ENCODE measurements at places on chromosomes 1 and 21. TPM values are rescaled to one million over a fixed set of nuclear protein-coding genes. Genes with fewer than 3 reads are reported as not detected.

The RHEX gene
- total RNA-seq = 1.0 TPM

The TNFRSF4 gene
- total RNA-seq = 2.3 TPM

The CFHR4 gene
- not detected for total RNA-seq

The S100A12 gene
- total RNA-seq = 3.5 TPM

The ALX3 gene
- not detected for total RNA-seq

The FLG gene
- not detected for total RNA-seq

The CD164L2 gene
- not detected for total RNA-seq

The MEX3A gene
- 0.17 TPM for total RNA-seq

GRCh38 chr1:169025412-169025811 is 81.1 kb upstream of the ATP1B1 start:
- no peak for DNase-seq

DNA sequence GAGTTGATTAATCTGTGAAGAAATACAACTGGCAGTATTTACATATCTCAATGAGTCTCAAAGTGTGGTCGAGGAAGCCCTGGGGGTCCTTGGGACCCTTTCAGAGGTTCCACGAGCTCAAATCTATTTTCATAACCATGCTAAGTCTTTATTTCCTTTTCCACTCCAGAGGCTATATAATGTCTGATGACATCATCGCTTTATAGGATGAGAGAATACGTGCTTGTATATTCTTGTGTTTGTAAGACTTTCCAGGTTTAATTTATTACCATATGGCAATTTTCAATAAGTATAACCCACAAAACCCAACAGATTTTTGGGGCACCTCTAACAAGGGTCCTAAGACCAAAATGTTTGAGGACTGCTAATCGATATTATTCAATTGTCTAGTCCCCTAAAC is 1.4 kb upstream of the SLC19A2 start:
- DNase-seq = no peak

- no peak for DNase-seq
These were observed 4.6 kb downstream of the NID1 start for GRCh38 chr1:236060286-236060685.

- peak; percentile 74 for DNase-seq
These were observed 26.1 kb downstream of the PKP1 start for GRCh38 chr1:201309416-201309815.

- no peak for DNase-seq
These were observed 908 bp downstream of the DDI2 start for GRCh38 chr1:15618077-15618654.

DNA sequence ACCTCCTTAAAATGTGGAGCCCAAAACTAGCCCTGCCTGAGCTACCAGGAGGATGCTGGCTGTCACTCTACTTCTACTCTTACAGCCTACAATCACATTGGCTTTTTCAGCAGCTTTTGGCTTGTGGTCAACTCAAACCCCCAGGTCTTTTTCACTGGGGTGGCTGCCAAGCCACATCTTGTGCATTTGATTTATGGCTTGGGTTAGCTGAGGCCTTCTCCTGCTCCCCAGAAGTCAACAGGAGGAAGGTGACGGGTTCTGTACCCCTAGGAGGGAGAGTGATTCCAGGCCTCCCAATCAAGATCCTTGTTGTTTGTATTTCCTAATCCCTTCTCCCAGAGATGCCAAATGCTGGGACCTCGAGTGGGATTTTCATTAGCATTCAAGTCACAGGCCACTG is 124.3 kb downstream of the LACTBL1 start:
- no peak for DNase-seq

GRCh38 chr1:178168536-178168935 is 74.6 kb downstream of the RASAL2 start:
- no peak for DNase-seq

DNA sequence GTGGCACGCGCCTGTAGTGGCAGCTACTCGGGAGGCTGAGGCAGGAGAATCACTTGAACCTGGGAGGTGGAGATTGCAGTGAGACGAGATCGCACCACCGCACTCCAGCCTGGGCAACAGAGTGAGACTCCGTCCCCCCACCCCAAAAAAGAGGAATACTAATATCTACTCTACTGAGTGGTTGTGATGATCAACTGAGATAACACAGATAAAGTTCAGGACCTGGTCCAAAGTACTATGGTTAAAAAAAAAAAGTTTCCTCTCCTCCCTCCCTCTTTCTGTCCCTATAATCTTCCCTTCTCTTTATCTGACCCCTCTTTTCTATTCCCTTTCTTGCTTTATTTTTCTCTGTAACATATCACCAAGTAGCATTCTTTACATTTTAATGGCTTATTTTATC is 4.0 kb upstream of the RORC start:
- DNase-seq = no peak

- no peak for DNase-seq
These were observed 395.4 kb upstream of the LRRC7 start for GRCh38 chr1:69172003-69173000.

GRCh38 chr1:80495806-80496205 is 1304.9 kb upstream of the ADGRL2 start:
- no peak for DNase-seq

- DNase-seq = no peak
These were observed 12.4 kb downstream of the KRTAP22-2 start for GRCh38 chr21:30577766-30578165.

- DNase-seq = no peak
These were observed 300.8 kb upstream of the PROX1 start for GRCh38 chr1:213686983-213687382.

DNA sequence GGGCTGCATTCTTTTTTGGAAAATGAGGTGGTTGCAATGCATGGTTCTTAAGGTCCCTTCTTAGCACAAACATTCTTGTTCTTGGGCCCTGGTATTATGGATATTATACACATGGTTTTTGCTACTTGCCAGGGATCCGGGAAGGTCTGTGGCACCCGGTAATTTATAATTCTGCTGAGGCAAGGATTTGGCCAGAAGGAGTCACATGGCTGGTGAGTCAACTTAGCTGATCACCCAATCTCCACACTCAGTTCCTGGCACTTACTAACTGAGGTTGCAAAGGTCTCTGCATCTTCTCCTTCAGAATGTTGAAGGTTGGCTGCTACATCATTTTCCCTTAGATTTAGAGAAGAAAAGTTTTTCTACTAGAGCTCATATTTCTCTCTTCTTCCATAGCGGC is 112.5 kb downstream of the ROR1 start:
- DNase-seq = no peak

GRCh38 chr1:218553197-218553596 is 208.1 kb downstream of the TGFB2 start:
- DNase-seq = no peak

- DNase-seq = no peak
These were observed 119.0 kb downstream of the GREM2 start for GRCh38 chr1:240492832-240493440.

DNA sequence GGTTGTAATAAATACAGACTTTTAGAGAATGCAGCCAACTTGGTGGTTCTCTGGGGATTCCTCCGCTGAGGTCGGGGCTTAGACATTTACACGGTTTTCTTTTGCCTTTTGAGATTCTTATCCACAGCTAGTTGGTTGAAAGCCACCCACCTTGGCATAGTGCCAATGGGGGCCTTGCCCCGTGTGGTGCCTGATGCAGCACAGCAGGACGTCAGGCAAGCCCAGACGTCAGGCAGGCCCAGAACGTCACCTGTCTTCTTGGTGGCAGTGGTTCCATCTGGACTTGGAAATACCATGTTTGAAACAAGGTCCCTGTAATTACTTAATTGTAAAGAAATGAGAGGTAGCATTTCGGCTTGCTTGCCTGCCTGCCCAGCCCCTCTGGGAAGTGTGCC is 78.5 kb downstream of the GALNT2 start:
- DNase-seq = no peak

DNA sequence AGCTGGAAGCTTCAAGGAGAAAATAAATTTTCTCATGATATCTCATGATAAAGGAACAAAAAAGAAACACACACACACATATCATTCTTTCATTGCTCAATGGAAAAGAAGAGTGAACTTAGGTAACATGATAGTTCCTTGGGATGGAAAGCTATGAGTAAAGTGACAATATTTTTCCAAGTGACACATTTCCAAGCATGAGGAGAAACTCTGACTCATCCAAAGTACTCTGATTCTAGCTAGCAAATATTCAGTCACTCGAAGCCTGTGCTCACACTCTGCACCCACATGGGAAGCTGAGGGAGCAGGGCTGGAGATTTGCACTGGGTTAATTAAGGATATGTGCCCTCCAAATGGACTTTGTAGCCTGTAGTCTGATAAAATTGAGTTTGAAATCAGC is 222.4 kb downstream of the LRRC40 start:
- no peak for DNase-seq

DNA sequence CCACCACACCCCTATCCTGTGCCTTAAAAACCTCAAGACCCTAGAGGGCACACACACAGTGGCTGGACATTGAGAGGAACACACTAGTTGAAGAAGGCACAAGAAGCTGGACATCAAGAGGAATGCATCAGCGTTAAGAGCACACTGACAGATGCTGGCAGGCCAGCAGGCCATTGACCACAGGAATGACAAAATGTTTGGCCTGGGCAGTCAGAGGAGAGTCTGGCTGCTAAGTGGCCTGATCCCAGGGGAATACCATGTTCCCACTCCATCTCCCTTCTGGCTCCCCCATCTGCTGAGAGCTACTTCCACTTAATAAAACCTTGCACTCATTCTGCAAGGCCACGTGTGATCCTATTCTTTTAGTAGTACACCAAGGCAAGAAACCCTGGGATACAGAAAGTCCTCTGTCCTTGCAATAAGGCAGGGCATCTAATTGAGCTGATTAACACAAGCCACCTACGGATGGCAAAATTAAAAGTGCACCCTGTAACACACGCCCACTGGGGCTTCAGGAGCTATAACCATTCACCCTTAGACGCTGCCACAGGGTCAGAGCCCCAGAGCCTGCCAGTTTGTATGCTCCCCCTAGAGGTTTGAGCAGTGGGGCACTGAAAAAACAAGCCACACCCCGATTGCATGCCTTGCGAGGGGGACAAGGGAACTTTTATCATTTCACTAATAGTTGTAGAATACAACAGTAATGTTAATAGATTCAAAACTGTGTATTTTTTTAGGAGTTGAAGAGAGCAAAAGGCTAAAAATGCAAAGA is 1216.1 kb upstream of the NCAM2 start:
- no peak for DNase-seq

- no peak for DNase-seq
These were observed 46.6 kb downstream of the TOR3A start for GRCh38 chr1:179128520-179128919.

- no peak for DNase-seq
These were observed 29.4 kb upstream of the SLC26A9 start for GRCh38 chr1:205972491-205973168.

GRCh38 chr21:28436286-28436932 is 556.3 kb downstream of the LTN1 start:
- DNase-seq = no peak

GRCh38 chr1:71047635-71048607 is at the start of gene PTGER3:
PTGER3 (minus strand) TSS chr1:71047816; CDS start chr1:71047577, 239 bp downstream.
- peak; percentile 85 for DNase-seq

DNA sequence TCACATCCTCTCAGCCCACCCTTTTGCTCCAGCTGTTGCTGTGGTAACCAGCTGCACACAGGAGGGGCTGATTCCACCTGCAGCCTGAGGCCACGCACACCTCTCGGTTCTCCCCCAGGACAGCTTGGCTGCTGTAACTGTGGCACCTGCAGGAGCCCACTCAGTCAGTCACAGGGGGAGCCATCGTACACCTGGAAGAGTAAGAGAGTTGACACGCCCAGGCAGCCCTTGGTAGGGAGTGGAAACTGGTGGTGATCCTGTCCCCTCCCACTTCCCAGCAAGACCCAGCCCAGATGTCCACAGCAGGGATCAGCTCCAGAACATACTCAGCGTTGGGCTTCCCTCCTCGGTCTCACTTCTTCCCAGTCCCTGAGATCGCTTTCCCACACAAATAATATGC is 32.2 kb upstream of the BACE2 start:
- no peak for DNase-seq

- DNase-seq = no peak
These were observed 3.6 kb downstream of the KRTCAP2 start for GRCh38 chr1:155169541-155169940.

DNA sequence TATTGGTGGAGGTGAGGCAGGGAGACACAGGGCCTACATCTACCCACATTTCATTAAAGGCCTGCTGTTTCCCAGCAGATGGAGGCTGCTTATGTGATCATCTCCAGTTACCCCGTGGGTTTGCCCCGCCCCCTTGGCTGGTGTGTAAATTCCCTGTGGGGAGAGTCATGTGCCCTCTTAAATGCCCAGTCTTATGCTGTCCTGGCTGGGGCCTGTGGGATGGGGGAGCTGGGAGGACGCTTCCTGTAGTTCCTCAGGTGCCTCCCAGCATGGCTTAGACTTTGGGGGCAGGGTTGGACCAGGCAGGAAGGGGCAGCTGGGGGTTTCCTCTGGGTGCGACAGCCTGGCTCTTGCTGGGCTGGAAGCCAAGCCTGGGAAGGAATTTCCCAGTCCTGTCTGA is 15.5 kb upstream of the CITED4 start:
- peak; percentile 64 for DNase-seq
